Hematopoietic multipotent progenitor cell treated with erythropoietin and hydrocortisone succinate and interleukin-3 and kit ligand, for 8 days (in vitro differentiated cells): ENCODE measurements at places on chromosomes 2 and 18.
A peak's percentile ranks its signal among the peaks of the same experiment; 100 is the strongest.

DNA sequence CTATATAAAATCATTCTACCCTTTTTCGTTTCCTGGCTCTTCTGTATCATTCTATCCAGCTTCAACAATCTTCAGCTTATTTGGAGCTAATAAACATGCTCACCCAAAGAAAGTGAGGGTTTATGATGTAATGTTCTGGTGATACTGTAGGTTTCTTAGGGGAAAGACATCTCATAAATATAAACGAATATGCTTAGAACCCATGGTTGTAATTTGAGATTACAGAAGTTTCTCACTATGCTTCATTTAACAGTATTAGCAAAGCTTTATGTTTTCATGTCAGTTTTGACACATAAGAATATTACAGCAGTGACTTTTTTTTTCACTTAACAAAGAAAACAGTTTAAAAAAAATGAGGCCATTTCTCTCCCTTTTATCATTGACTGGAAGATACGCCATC is 11.8 kb upstream of the PEX13 start:
- DNase-seq, result no peak

DNA sequence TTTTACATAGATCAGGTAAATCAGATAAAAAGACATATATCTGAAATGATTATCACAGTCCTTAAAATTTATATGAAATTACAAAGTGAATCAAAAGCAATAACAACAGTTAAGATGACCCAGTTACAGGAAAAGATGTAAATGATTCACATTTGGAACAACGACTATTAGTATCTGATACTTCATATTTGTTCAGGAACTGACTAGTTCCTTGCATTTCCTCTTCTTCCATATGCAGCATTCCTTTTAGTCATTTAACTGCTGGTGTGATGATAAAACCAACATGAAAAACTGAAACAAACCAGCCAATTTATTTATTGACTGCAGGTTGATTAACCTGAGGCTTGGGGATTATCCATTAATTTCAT is 75.2 kb downstream of the RBMS1 start:
- no peak for DNase-seq

DNA sequence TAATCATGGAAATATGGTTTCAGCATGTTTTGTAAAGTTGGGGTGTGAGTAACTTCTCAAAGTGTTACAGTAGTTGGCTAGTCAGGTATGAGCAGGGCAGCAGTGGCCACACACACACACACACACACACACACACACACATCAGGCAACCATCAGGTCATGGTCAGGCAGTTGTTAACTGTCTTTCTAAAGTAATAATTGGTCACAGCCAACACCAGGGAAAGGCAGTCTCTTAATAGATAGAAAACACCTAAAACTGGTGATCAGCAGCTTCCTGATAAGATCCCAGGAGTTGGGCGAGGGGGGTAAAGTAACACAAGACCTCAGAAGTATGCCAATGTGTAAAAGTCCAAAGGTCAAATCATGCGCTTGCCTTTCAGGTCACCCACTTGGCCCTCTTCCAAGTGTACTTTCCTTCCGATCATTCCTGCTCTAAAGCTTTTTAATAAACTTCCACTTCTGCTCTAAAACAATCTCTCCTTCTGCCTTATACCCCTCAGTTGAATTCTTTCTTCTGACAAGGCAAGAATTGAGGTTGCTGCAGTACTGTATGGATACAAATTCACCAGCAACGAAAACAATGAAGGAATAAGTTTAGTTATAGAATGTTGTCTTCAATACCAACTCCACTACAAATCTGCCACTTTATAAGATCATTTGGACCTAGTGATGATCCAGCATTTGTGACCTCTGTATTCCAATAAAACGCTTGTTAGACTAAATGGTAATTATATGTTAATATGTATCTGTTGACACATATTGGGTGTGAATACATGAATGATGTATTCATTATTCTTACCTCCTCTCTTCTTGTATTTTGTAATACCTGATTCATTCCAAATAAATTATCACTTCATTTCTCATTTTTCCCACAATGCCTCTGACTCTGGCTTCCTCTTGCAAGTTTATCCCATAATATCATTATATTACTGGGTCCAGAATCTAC is 254.3 kb downstream of the METTL4 start:
- DNase-seq, result no peak

GRCh38 chr2:45943219-45944044 is 292.0 kb downstream of the PRKCE start:
- DNase-seq, result no peak

DNA sequence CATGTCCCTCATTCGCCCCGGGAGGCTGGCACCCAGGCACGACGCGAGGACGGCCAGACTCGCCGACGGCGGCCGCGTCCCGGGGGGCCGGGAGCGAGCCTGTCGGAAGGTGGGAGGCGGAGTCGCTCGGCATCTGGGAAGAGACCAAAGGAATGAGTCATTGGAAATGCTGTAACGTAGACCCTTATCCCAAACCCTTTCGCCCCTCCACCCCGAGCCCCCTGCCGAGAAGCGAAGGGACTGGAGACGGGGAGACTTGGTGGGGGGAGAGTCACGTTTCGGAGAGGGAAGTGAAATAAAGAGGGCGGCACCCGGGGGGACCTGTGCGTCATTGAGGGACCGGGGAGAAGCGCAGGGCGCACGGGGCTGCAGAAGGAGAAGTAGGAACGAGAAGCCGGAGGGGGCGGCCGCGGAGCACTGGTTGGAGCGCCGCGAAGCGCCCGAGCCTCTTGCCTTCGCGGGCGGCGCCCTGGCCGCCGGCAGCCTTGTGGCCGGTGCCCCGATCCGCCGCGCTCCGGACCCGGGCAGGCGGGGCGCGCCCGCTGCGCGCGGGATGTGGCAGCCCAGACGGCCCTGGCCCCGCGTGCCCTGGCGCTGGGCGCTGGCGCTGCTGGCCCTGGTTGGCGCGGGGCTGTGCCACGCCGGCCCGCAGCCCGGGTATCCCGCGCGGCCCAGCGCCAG is at the start of gene EMILIN2:
EMILIN2 (plus strand) TSS at position 371 of the 681 bp plus-strand sequence; CDS start at position 554, 183 bp downstream.
- peak; percentile 51 for DNase-seq

DNA sequence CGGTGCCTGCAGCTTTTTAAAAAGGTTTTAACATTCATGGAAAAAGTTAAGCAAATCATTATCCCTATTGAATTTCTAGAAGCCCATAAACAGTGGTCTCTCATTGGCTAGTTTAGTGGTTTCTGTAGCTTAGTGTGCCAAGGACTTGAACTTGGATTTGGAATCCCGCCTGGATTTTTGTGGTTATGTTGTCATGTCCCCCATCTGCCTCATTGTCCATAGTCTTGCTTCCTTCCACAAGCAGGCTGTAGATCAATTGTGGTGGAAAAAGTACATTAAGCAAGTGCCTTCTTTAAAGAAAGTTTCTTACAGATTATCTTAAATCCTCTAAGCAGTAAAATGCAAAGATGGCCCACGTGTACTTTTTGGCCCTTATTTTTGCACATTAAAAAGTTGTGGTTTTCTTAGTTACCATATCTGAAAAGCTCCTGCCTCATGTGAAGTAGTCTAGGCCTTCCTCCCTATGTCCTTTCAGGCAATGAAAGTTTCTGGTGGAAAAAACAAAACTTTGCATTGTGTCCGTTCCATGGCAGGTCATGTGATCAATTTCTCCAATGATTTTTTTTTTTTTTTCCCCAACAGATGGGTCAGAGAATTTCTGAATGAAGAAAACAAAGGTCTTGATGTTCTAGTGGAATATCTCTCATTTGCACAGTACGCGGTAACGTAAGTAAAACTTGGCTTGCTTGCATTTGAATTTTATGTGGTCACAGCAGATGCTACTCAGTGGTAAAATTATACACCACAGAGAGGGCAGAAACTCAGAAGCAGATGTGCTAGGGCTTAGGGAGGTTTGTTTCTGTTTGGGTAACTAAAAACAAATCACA is 158.9 kb downstream of the PRPF40A start:
- DNase-seq, result no peak

- peak; percentile 63 for DNase-seq
These were observed 1.3 kb downstream of the PTMA start for GRCh38 chr2:231709636-231709980.

DNA sequence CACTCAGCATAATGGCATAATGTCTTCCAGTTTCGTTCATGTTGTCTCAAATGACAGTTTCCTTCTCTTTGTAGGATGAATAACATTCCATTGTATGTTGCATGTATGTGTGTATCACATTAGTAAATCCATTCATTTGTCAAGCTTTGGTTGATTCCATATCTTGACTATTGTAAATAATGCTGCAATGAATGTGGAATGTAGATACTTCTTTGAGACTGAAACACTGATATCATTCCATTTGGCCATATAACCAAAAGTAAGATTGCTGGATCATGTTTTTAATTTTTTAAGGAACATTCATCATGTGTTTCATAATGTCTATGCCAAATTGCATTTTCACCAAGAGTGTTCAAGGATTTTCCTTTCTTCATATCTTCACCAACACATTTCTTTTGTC is 1711.4 kb upstream of the PIK3C3 start:
- no peak for DNase-seq

DNA sequence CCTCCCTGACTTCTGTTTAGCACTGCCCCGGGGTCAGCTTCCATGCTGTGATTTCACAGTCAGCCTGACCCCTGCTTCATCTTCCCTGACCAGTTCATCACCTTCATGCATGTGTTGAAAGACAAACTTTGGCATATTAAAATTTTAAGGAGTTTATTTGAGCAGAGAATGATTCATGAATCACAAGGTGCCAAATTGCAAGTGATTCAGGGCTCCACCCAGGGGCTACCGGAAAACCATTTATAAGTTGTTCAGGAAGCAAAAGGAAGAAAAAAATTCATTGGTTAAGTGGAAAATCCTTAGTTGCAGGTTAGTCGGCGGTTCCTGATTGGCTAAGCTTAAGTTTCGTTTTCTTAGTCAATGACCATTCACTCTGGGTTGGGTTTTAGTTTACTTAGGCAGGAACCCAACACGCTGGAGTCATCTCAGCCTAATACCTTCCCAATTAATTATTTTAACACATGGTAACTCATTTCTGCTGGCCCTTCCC is 10.6 kb downstream of the IL1F10 start:
- no peak for DNase-seq

DNA sequence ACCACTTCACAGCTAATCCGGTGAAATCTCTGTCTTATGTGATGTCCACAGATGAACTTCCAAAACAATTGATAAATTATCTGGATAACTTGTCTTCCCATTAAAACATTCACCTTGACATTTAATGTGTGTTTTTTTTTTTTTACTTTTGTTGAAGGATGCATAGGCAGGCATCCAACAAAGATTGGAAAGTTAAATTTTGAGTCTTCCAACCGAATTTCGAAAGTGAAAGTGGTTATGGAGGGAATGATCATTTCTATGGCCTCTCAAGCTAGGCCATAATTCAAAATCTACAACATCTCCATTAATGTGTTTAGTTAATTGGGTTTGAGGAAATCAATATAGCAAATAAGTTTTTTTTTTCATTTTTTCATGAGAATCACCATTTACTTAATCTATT is 1495.5 kb upstream of the ACVR2A start:
- no peak for DNase-seq

DNA sequence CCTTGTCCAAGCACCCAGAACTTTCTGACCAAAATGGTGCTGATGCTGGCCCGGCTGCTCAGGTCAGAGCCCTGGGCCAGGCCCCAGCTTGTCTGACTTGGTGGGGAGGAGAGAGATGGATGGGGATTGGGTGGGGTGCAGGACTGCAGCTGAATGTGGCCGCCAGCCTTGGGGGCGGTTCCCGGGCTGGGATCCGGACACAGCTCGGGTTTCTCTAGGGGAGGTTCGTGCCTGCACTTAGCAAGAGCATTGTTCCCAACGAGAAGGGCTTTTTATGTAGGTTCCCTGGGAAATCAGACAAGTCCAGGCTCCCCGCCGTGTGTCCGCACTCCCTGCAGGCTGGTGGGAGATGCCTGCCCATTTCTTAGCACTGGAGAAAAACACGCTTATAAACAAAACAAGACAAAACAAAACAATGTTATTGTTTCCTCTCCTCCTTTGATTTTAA is 50.5 kb upstream of the HS6ST1 start:
- DNase-seq, result no peak

- no peak for DNase-seq
These were observed 79.7 kb downstream of the CCBE1 start for GRCh38 chr18:59617468-59617932.

DNA sequence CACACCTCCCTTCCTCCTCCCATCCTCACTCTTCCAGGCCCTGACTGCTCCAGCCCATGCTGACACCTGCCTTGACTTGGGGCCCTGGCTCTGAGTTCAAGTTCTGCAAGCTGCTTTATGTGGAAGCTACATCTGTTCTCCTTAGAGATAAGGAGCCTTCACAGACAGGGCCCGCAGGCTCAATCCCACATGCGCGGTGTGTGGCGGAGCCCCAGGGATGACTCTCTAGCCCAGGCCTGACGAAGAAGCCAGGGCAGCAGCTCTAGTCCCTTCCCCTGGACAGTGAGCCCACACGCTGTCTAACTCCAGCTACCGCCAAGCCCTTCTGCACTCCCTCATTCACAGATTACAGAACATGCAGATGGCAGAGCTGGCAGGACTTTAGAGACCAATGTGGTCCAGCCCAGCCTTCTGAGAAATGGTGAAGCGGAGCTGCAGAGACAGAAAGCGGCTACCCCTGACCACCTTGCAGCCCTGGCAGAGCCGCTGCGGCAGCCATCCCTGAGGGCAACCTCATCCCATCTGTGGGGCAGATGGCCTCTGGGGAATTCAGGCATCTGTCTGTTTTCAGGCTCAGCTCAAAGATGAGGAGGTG is 304.3 kb downstream of the CELF4 start:
- DNase-seq, result no peak

DNA sequence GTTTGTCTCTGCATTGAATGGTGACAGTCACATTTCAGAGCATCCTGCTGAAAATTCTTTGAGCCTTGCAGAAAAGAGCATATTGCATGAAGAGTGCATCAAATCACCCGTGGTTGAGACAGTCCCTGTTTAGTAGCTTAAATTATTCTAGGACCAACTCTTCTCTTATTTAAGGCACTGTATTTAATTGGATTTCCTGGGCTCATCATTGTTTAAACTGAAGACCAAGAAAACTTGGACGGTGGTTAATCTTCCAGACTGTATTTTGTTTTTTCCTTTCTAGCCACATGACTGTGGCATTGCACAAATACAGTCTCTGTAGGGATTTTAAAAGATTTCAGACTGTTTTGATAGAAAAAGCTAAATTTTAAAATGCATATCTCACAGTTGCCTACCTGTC is 114.4 kb downstream of the GALNT3 start:
- no peak for DNase-seq

DNA sequence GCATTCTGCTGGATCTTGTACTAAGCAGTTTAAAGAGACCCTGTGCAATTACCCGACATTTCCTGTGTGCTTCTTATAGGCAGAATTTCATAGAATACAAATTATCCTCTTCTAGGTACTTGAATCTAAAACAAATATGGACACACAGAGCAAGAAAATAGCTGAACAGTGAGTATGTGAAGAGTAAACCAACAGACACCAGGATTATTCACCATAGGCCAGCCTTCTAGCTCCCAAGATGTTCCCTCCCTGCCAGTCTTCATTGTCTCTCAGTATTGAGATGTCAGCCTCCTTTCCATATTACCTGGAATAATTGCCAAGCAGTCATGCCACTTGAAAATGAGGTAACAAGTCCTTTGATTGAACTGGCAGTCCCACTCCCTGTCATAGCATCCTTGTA is 187.1 kb downstream of the PTPRM start:
- no peak for DNase-seq
